ENCODE measurements at places on chromosomes 3 and 15. TPM values are rescaled to one million over a fixed set of nuclear protein-coding genes. Genes with fewer than 3 reads are reported as not detected.

DNA sequence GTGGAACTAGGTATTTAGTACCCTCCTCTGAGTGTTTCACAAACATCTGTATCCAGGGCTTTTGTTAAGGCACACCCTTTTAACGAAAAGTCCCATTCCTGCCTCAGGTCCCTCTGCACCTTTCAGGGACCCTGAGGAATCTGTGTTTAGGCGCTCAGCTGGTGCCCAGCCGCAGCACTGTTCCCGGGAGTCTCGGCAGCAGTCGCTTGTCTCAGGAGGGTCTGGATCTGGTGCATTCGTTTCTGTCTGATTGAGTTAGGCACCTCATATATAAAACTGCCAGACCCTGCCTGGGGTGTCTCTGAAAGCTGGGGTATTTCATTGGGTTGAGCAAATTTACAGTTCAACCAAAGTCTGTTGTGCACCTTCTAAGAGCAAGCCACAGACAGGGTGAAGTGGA is 162.8 kb upstream of the TOPAZ1 start:
- H3K4me1 ChIP-seq: no peaks in the 10 kb centered on the region
- DNase-seq: no peak
- H3K27me3 ChIP-seq: no peaks in the 10 kb centered on the region
- no peaks in the 10 kb centered on the region for H3K36me3 ChIP-seq
- H3K27ac ChIP-seq: no peak overlapping the region
- H3K4me3 ChIP-seq: no peak overlapping the region

DNA sequence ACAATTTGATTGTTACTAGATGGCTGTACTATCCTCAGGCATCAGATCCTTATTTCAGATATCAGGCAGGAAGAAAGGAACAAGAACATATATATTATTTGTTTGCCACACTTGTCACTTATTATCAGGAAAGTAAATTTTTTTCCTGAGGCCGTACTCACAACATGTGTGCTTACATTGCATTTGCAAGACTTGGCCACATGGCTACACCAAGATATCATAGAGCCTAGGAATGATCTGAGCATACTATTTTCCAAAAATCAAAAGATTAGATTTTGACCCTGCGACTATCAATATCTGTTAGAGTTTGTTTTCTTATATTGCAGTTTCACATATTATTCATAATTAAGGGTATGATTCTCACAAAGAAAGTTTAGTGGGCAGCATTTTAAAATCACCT is 426.2 kb upstream of the BCHE start:
- no peaks in the 10 kb centered on the region for H3K36me3 ChIP-seq
- no peaks in the 10 kb centered on the region for H3K27me3 ChIP-seq
- no peaks in the 10 kb centered on the region for H3K4me1 ChIP-seq
- DNase-seq: no peak
- H3K27ac ChIP-seq: no peak overlapping the region

- no peaks in the 10 kb centered on the region for H3K27me3 ChIP-seq
- no peaks in the 10 kb centered on the region for H3K4me1 ChIP-seq
- H3K27ac ChIP-seq: no peak overlapping the region
Observed at GRCh38 chr3:132202586-132202985, 114.6 kb upstream of the ACP3 start.

GRCh38 chr3:182239316-182239715 is 527.6 kb downstream of the SOX2 start:
- no peak overlapping the region for H3K27ac ChIP-seq
- no peaks in the 10 kb centered on the region for H3K27me3 ChIP-seq
- H3K36me3 ChIP-seq: no peaks in the 10 kb centered on the region

GRCh38 chr3:160671231-160671630 is 5.7 kb upstream of the ARL14 start:
- DNase-seq: no peak
- no peaks in the 10 kb centered on the region for H3K36me3 ChIP-seq
- peaks cover 15% of the 10 kb centered on the region for H3K4me1 ChIP-seq
- no peak overlapping the region for H3K4me3 ChIP-seq

GRCh38 chr15:41966920-41967465 is 5.4 kb downstream of the EHD4 start:
- DNase-seq: no peak
- no peak overlapping the region for H3K4me3 ChIP-seq
- peaks cover 19% of the 10 kb centered on the region for H3K4me1 ChIP-seq
- H3K27me3 ChIP-seq: no peaks in the 10 kb centered on the region

DNA sequence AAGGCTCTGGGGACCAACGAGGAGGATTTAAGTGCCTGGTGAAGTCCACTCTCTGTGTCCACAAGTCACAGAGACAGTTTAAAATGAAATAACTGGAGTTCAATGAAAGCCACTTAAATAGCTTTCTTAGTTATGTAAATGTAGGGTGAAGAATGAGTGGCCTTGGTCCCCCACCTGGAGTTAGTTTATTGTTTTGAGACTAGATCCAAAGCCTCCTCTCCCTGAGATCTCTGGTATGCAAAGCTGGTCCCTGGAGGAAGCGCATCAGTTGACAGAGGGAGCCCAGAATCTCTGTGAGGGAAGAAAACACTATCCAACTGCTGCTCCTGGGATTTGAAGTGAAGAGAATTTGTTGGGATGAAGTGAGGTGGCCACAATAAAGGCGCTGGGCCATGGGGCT is 40.5 kb downstream of the EXOG start:
- H3K27ac ChIP-seq: no peak overlapping the region
- peaks cover 1% of the 10 kb centered on the region for H3K4me1 ChIP-seq
- H3K27me3 ChIP-seq: no peaks in the 10 kb centered on the region
- DNase-seq: no peak
- H3K36me3 ChIP-seq: peaks cover 2% of the 10 kb centered on the region

DNA sequence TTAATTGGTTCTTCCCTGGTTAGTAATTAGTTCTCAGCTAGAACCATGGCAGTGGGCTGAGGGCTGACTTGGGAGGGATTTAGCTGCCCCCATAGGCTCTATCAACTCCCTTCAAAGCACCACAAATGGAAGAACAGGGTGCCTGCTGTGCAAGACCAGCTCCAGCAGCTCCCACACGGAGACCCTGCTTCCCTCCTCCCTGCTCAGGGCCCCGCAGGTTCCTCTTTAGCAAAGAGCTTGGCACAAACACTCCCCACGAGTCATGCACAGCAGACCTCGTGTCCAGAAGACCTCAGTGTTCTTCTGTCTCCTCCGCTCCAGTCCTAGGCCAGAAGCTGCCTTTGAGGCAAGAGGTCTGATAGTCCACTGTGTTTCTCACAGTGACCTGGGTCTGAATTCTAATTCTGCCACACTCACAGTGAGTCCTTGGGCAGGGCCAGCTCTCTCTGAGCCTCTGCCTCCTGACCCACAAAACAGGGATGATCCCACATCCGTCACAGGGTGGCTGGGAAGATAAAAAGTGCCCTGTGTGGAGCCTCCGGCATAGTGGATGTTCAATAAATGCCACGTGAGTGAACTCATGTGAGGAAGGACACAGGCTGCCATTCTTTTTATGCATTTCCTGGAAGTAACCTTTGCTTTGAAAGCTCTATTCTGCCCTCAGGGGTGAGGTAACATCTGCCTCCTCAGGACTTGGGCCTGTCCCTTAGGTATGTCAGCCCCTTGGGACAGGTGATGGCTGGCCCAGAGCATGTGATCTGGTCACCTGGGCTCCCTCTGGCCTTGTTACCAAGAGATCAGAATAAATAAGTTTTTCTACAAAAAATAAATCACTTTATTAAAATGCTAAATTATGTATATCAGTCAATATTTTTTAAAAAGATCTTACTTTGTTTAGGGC is 7.6 kb downstream of the RAB6B start:
- no peak overlapping the region for H3K27ac ChIP-seq
- H3K27me3 ChIP-seq: no peaks in the 10 kb centered on the region
- no peak for DNase-seq

Gene PPM1L
- 4.3 TPM for total RNA-seq

Gene DNAH12
- under 0.01 TPM for total RNA-seq

Measured in osteoblast (primary cell).